Stromal cell of bone marrow (primary cell): ENCODE measurements at places on chromosomes 1 and 21.
A peak's percentile ranks its signal among the peaks of the same experiment; 100 is the strongest.

DNA sequence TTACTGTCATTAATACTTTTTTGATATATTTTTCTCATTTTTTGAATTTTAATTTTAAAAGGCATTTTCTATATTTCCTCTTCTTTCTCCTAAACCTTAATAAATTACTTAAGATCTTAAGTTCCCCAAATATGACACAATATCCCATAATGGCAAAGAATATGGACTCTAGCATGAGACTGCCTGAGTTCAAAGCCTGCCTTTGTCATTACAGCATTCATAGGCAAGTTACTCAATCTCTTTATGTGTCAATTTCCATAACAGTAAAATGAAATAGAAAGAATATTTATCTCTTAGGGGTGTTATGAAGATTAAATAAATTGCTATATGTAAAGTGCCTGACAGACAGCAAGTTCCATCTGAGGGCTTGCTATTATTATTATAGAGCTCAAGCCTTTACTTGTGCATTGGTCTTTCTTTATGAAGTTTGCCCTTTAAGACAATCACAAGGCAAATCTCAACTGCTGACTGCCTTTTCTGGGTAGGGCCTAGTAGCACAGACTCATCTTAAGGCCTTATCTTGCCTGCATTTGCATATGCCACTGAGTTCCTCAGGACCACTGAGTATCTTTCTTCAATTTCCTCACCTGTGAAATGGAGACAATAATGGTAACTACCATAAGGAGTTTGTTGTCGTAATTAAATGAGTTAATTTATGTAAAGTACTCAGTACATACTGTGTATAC is 231.0 kb downstream of the NRIP1 start:
- no peak for DNase-seq

DNA sequence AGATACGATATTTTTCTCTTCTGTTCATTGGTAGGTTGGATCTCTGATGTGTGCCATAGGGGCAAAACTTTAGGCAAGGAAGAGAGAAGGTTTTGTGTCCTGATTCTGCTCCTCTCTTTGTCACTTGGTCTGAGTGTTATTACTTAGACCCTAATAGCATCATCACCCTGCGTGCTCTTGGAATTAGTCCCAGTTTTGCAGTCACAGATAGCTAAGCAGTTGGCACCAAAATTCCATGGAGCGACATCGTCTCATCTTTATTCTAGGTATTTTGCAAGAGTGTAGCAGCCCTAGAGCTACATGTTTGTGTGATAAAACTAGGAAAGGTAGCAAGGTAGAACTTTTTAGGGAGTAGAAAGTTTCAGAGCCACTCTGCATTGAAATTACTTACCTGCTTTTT is 23.8 kb downstream of the PIP5K1A start:
- no peak for DNase-seq

GRCh38 chr1:229022595-229023333 is 248.1 kb upstream of the RAB4A start:
- no peak for DNase-seq

DNA sequence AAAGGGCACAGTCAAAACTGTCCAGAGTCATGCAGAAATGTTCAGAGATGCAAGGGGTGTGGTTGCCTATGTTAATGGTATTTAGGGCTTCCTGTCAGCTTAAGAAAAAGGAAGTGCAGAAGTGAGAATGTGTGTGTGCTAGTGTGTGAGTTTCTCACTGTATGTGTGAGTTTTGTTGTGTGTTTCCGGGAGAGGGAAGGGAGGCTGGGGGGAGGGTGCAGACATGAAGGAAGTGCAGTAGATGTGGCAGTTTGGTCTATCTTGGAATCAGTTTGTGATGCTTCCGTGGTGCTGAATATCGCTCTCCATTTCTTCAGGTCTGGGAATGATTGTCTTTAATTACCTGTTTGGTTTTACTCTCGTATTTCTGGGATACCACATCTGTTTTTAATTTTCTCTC is 16.5 kb upstream of the ATP6V1G3 start:
- DNase-seq: no peak

GRCh38 chr1:101706366-101706765 is 290.4 kb downstream of the OLFM3 start:
- DNase-seq: no peak

GRCh38 chr1:147214842-147215539 is 10.1 kb downstream of the FMO5 start:
- DNase-seq: no peak

DNA sequence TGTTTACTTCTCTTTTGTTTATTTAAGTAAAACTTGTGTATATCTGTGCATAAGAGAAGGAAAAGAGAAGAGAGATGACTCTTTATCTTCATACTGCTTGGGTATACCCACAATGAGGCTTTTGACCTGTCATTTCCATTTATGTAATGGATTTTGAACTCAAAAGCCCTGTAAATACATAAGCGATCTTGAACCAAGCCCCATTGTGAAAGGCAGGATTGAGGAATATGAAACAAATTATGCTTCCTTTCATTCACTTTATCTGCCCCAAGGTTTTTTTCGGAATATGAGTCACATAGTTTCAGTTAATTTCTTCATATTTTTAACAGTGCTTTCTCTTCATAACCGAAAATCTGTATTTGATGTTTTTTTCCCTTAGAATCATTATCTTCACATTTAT is 21.4 kb downstream of the CNST start:
- DNase-seq: peak; percentile 56

GRCh38 chr1:42282024-42282579 is 52.9 kb downstream of the FOXJ3 start:
- peak; percentile 18 for DNase-seq

GRCh38 chr21:37153196-37153934 is 80.3 kb downstream of the TTC3 start:
- no peak for DNase-seq

- no peak for DNase-seq
Observed at GRCh38 chr1:178500091-178500770, 3.5 kb upstream of the CLEC20A start.

DNA sequence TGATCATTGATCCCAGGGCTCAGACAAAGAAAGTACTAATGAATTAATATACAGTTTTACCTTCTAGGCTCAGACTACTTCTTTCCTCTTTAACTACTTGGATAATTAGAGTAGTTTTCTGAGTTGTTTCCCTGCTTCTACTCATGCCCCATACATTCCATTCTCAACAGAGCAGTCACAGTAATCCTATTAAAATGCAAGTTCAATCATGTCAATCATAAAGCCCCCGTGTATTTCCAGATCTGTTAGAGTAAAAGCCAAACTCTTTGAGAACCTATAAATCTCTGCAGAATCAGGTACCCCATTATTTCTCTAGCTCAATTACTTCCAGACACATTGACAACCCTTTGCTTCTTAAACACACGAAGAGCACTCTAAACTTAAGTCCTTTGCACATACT is 242.1 kb upstream of the PRMT6 start:
- no peak for DNase-seq

GRCh38 chr1:59903141-59903754 is 23.3 kb downstream of the CYP2J2 start:
- peak; percentile 9 for DNase-seq

DNA sequence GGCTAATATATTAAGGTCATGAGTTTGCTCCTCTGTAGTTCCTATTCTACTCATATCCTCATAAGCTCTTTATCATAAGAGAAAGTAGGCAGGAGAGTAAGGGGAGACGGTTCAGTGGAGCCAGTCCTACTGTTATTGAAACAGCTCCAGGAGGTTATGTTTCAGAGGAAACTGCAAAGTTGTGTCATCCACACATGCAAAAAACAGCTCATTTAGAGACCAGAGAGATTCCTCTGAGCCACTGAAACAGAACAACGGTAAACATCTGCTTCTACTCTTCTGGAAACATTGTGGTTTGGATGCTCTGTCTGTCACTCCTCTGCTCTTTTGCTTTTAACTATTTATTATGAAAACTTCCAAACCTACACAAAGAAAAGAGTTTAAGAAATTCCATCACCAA is 66.3 kb upstream of the PPP2R5A start:
- no peak for DNase-seq

- no peak for DNase-seq
Observed at GRCh38 chr1:213371847-213372619, 321.0 kb downstream of the RPS6KC1 start.

DNA sequence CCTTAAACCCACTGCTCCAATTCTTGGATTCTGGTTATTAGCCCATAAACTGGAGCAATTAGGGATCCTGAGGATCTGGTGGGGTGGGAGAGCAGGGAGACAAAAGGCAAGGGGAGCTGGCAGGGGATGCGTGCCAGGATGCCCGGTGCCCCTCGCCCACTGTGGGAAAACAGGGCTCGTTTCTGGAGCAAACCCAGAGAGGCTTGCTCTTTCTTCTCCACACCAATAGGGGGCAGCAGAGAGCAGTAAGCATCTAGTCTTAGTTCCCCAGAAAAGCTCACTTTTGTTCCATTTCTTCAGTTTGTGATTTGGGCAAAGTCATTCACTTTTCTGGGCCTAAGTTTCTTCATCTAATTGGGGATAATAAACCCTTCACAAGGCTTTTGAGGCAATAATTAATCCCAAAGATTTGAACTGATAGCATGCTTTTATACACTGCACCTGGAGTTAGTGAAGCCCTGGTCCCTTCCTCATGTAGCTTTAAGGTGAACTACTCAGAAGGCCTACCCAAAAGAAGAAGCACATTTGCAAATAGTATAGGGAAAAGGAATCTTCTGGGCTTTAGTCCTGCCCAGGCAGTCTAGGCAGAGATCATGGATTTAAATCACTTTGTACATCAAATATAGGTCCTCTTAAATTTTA is 160.6 kb upstream of the USP24 start:
- no peak for DNase-seq

GRCh38 chr21:28636752-28637691 is 355.7 kb downstream of the LTN1 start:
- peak; percentile 81 for DNase-seq

DNA sequence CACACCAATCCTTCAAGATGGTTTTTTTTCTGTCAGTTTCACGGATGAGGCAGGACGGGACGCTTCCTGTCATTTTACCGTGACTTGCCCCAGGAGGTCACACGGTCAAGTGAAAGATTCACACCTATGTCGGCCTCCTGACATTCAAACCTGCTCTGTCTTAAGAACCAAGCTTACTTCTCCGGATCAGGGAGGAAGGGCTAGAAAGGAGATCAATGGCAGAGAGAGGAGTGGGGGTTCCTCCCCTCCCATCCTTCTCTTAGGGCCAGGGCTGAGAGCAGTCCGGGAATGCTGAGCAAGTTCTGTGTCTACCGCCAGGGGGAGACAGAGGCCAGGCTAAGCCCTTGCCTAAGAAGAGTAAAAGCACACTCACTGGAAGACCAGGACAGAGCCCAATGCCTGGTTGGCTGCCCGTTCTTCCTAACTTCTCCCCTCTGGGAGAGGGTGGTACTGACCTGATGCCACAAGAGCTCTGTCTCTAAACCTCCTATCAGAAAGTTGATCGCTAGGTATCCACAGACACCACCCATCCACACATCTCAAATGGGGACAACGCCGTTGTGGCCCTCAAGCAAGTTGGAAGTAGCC is 1.1 kb upstream of the PPM1J start:
- peak; percentile 76 for DNase-seq

GRCh38 chr1:116334868-116335635 is 38.0 kb upstream of the ATP1A1 start:
- no peak for DNase-seq

- no peak for DNase-seq
Observed at GRCh38 chr21:45180246-45180599, 105.8 kb downstream of the ADARB1 start.

- DNase-seq: no peak
Observed at GRCh38 chr1:191695865-191696264, 462.4 kb upstream of the RGS18 start.

DNA sequence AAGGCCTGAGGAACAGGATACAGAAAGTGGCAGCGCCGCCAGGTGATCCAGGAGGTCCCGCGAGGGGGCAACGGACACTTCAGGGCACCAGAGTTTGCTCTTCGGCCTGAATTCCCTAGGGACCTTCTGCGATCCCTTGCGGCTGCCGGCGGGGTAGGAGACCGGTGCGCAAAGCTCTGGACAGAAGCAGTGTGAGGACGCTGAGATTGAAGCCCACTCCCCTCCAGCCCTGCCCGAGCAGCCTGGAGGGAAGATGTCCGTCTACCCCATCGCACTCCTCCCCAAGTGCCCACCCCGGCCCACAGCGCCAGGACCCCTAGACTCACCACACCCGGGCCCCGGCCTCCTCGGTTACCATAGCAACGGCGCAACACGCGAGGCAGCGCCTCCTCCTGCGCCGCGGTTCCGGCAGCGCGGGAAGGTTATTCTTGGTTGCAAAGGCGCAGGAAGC is at the start of gene ANKRD45:
ANKRD45 (minus strand) TSS at position 361 of the 451 bp plus-strand sequence. CDS start 10,433 bp downstream, outside the sequence.
- peak; percentile 6 for DNase-seq

- no peak for DNase-seq
Observed at GRCh38 chr1:41812453-41812852, 106.3 kb downstream of the HIVEP3 start.

- DNase-seq: no peak
Observed at GRCh38 chr1:1050577-1051052, 23.5 kb downstream of the RNF223 start.

DNA sequence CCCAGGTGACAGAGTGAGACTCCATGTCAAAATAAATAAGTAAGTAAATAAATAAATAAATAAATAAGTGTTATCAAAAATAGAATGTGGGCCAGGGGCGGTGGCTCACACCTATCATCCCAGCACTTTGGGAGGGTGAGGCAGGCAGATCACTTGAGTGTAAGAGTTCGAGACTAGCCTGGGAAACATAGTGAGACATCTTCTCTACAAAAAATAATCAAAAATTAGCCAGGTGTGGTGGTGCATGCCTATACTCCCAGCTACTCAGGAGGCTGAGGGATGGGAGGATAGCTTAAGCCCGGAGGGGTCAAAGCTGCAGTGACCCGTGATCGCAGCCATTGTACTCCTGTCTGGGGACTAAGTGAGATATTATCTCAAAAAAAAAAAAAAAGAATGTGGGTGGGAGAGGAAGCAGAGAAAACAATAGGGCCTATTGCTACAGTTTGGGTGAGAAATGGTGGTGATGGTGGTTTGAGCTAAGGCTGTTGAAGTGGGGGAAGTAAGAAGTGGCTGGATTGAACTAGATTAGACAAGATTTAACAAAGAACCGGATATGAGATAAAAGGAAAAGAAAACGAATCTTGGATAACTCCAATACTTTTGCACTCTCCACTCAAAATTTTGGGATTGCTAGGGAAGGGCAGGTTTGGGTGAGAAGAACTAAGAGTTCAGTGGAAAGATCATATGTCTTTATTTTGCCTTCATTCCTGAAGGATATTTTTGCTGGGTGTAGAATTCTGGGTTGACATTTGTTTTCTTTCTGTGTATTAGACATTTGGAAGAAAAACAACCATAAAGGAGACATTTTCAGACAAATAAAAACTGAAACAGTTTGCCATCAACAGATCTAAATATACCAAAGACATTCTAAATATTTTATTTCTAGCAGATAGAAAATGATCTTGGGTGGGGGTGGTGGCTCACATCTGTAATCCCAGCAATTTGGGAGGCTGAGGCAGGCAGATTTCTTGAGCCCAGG is 57.1 kb upstream of the SPOCD1 start:
- DNase-seq: no peak
